Stimulated activated CD4-positive, alpha-beta T cell treated with anti-CD3 and anti-CD28 coated beads, Interleukin-1b, Interleukin-23, amount 100 ng/mL, for 24 hours (primary cell): ENCODE measurements at places on chromosomes 4 and X.

DNA sequence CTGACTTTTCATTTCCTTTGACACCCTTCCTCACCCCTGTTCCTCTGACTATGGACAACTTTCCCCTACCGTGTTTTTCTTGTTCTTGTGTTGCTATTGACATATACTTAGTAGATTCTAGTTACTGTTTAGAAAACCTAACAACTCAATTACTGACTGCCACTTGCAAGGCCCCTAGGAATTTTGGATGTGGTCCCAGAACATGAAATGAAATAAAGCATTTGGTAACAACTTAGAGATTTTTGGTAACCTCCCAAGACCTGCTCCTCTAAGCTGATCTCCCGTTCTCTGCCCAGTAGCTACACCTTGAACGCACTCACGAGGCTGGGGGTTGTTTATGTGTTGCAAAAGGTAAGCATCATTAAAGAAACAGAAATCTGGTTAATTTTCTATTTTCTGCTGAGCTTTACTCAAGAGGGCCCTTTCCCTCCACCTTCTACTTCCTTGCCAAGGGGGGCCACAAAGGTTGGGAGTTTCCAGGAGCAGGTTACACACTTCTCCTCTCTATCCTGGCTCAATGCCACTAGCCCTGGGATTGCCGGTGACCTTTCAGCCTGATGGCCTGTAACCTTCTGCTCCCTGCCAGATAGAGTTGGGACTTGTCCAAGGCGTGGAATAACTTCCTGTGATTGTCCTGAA lies 20.5 kb downstream of the GAB3 start:
- no peak for DNase-seq

DNA sequence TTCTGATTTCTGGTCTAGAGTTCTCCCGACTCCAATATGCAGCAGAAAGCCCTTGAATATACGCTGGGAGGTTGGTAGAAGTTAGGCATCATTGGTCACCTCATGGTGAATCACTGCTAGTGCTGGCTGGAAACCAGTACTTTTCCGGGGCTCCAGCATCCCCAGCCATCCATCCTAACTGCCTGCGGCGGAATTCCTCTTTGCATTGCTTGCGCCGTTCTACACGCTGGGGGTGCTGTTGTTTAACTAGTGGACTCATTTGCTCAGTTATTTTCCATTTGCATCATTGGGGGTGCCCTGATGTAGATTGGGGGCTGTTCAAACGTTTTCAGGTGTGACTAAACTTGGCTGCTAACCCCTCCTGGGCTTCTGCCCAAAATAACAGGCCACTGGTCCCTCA lies 23.3 kb upstream of the GPR50 start:
- no peak for DNase-seq

- DNase-seq: no peak
These were observed 26.9 kb upstream of the TMPRSS11B start for GRCh38 chr4:68272380-68272779.

- no peak for DNase-seq
These were observed 66.8 kb downstream of the AFF2 start for GRCh38 chrX:148567229-148567628.

- no peak for DNase-seq
These were observed 67.5 kb downstream of the PPEF2 start for GRCh38 chr4:75834772-75835154.

GRCh38 chrX:151902813-151903591 lies 9.7 kb upstream of the MAGEA4 start:
- no peak for DNase-seq

GRCh38 chr4:122195718-122196117 lies 43.6 kb downstream of the BLTP1 start:
- DNase-seq: no peak

GRCh38 chr4:139208404-139208945 lies 31.5 kb upstream of the ELF2 start:
- no peak for DNase-seq

DNA sequence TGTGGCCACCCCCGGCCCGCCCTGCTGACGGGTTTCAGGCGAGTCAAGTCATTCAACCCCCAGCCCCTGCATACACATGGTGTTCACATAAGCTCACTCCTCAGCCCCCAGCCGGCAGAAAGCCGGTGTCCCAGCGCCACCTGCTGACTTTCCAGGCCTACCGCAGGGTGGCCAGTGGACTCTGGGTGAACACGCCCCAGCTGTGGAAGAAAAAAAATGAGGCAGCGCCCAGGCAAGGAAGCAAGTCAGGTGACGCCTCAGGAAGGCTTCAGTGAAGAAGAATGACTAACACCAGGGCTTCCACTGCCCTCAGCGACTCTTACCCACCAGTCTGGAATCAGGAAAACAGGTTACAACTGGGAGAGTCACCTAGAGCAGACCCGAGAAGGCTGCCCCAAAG lies 15.8 kb downstream of the BCAP31 start:
- DNase-seq: no peak

DNA sequence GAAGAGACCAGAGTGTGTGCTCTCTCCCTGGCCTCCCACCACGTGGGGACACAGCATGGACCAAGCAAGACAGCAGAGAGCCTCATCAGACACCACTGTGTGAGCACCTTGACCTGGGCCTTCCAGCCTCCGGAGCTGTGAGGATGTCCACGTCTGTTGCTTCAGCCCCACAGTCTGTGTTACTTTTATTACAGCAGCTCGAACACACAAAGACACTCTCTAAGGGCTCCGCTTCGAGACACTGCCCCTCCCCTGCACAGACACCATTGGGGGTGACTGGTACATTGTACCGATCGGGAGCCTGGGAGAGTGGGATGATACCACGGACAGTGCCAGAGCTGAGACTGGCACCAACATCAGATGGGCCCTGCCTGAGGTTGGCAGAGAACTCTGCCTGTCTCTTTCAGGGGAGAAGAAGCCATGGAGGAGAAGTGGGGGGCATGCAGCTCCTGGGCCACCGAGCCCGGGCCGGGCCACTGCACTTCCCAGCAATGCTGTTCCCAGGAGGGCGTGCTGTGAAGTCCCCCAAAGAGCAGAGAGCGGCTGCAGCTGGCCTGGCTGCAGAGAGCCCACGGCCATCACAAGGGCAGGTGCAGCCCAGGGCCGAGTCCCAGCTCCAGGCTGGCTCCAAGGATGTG lies 48.1 kb upstream of the HMX1 start:
- DNase-seq: no peak

DNA sequence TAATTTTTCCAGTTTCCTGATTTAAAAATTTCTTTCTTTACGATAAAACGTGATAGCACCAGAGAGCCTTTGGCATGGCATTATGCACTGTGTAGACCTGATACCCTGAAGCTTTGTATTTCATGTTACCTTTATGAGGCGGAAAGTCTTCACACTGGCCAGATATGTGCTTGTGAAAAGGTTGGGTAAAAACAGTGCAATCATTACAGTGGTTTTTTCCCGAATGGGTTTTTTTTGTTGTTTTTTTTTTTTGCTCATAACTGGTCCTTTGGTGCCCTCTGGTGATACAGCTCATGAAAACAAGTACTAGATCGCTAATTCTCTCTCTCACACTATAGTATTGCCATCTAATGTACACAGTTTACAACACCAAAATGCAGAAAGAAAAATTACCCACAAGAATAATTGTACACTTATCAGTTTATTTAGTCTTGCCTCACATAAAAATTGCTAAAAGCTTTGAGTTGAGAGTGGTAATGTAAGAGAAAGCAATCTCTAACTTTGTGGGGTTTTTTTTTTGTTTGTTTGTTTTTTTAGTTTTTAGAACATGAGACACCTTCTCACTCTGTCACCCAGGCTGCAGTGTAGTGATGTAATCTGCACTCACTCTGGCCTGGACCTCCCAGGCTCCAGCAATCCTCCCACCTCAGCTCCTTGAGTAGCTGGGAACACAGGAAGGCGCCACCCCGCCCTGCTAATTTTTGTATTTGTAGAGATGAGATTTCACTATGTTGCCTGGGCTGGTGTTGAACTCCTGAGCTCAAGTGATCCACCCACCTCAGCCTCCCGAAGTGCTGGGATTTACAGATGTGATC lies 21.3 kb downstream of the SPCS3 start:
- no peak for DNase-seq

- DNase-seq: no peak
These were observed 56.6 kb upstream of the C4orf54 start for GRCh38 chr4:99714179-99714578.

DNA sequence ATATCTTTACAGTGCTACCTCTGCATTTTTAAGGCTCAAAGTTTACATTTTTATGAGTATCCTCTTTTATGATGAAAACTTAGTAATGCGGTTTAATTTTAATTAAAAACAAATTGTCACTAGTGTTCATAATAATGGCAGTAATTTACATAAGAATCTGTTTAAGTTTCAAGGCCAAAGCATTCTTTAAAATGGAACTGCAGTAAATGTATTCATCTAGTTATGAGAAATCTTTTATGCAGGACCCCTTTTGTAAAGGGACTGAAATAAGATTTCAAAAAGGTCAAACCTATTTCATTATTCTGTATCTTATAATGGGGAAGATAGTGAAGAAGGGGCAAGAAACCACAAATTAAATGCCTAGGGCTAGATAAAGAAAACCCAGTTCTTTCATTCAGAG lies 37.1 kb downstream of the CHIC2 start:
- DNase-seq: no peak

- DNase-seq: no peak
These were observed 15.9 kb upstream of the STOX2 start for GRCh38 chr4:183889190-183889589.

GRCh38 chr4:107902715-107903114 lies 28.6 kb upstream of the CYP2U1 start:
- no peak for DNase-seq

DNA sequence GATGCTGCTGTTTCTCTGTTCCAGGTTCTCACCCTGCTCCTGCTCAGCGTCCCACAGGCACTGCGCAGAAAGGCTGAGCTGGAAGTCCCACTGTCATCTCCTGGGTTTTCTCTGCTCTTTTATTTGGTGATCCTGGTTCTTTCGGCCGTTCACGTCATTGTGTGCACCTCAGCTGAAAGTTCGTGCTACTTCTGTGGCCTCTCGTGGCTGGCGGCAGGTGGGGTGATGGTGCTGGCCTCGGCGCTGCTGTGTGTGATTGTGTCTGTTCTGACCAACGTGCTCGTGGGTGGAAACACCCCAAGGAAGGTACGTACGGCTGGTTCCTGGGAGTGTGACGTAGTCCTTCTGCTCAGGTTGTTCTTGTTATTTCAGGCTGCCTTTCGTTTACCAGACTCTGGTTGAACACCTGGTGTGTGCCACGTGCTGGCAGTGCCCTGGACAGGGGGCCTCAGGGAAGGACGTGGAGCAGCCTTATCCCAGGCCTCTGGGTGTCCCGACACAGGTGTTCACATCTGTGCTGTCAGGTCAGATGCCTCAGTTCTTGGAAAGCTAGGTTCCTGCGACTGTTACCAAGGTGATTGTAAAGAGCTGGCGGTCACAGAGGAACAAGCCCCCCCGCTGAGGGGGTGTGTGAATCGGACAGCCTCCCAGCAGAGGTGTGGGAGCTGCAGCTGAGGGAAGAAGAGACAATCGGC lies 22.8 kb downstream of the PIGG start:
- no peak for DNase-seq

GRCh38 chr4:183507925-183508696 lies 3.3 kb downstream of the ING2 start:
- DNase-seq: no peak

DNA sequence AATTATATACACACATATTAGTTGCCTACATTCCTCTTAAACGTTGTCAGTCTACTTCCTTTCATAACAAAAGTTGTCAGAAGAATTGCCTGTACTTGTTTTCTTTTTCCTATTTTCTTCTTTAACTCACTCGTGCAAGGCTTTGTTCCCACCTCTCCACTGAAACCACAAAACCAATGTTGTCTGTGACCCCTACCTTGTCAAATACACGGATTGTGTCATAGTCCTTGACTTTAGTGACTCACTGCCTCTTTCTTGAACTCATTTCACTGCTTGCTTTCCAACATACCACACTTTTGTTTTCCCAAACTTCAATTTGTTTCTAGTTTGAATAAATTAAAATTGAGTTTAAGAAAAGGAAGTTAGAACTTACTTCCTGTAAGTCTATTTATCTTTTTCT lies 283.9 kb upstream of the AGA start:
- no peak for DNase-seq

DNA sequence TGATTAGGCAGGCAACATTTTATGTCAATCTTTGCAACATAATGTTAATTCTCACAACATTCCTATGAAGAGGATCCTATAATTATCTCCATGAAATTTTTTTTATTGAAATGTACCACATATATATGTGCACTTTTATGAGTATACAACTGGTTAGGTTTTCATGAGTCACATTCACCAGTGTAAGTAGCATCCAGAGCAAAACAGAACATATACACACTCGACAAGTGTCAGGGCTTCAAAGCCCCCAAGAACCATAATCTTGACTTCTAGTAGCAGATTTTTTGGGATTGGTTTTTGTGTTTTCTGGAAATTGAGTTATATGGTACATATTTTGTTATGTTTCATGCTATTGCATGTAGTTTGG lies 62.4 kb downstream of the ARHGAP10 start:
- no peak for DNase-seq

GRCh38 chr4:2080429-2081300 lies 21.5 kb downstream of the NAT8L start:
- DNase-seq: no peak

DNA sequence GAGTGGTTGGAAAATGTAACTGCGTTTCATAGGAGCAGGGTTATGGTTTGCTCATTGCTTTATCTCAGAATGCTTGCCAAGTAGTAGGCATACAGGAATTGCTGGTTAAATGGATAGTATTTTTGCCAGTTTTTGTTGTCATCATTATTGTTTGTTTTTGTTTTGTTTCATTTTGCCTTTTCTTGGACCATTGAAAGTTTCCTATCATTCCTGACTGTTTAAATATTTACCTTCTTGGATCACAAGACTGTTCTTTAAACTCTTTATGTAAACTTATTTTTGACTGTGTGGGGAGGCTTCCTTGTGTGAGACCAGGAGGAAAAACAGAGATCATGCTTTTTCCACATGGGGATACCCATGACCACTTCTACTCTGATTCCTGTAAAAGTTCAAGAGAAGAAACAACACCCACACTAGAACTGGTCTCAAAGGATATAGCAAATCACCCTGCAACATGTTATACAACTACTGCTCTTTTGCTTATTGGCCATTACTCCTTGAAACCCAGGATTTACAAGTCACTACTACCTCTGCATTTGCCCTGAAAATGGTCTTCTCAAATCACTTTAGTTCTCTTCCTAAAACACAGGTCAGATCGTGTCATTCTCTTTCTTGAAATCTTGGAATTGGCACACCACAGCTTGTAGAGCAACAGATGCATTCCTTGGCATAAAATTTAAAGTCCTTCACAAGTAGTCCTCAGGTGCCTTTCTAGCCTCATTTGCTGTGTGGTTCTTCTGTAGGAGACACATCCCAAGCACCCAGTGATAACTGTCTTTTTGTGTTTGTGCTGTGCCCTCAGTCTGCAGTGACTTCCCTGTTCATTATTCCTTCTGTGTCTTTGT lies 51.3 kb downstream of the FNIP2 start:
- no peak for DNase-seq

DNA sequence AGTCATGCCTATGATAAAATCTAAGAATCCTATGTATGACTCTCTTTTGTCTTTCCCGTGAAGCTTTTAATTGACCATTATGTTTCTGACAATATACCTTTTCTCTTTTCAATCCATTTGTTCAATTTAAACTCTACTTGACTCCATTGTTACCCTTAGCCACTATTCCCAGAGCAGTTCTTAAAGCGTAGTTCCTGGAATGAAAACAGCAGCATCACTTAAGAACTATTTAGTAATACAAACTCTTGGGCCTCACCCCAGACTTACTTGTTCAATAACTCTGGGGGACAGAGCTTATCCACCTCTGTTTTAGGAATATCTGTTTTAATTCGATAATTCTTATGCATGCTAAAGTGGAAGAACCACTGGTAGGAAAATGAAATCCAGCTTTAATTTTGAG lies 358.4 kb downstream of the PRR32 start:
- DNase-seq: no peak

GRCh38 chr4:174524242-174524641 lies 2.0 kb upstream of the HPGD start:
- no peak for DNase-seq
